ELR (cell line): ENCODE measurements at places on chromosomes 16 and 17.

DNA sequence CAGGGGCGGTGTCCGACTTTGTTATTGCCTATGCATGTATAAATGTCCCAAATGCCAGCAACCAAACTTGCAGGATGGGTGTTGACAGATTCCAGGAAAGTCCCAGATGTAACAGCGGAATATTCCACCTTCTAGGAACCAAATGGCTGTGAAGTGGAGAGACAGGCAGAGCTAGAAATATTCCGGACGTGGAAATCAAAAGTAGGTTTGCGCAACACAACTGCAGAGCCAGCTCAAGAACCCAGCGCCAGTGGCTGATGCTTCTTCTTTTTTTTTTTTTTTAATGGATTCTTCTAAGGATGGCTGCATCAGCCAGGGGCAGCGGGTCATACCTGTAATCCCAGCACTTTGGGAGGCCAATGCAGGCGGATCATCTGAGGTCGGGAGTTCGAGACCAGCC is 601.7 kb downstream of the MAF start:
- DNase-seq = no peak

DNA sequence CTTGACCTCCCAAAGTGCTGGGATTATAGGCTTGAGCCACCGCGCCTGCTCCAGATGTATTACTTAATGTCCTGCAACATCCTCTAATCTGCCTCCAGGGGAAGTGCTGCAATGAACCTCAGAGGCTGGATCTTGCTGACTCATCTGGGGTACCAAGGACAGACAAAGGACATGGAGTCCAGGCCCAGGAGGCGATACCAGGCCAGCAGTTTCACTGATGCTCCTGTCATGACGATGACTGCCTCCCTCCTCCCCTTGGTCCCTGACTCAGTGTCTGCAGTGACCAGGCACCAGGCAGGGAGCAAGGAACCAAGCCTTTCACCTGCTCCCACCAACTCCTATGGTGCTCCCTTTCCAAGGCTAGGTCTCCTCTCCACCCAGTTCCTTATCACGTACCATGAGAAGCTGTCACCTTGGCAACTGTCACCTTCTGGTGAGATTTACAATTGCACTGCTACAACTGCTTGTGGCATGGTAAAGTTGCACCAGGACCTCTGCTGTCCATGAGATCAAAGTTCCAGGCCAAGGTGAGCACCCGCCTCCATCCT is 21.6 kb upstream of the PHOSPHO1 start:
- DNase-seq = peak; percentile 65

DNA sequence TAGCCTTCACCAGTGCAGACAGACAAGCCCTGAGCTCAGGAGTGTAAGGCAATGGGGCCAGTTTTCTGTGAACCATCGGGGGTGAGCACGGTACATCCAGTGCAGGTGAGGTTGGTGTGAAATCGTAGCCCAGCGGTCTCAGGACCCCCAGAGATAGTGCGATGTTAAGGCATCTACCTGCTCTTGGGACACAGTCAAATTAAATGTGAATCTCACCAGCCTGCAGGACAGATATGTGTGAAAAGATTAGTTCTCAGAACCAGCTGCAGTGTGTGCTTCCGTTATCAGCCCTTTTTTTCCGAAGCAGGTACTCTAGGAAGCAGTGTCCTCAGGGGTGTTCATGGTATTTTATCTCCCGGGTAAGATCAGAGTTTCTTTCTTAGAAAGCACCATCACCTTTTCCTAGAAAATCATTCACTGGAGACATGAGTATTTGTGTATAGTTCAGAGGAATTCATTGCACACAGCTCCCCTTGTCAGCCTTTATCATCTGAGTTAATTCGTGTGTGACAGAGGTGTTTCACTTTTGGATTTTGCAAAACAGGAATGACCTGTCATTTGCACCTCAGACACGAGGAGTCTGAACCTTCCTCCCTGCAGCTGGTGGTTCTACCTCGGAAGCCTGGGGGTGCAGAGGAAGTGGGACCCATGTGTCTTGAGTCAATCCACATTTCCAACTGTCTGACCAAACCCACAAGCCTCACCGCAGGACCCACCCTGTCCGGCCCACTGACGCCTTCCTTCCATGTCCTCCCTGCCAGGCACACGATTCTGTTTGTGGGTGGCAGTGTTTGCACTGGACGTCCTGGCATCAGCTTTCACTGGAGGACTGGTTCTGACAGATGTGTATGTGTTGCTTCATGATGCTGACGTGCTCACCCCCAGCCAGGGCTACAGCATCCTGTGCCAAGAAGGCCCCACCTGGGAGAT is 107.8 kb downstream of the CLEC16A start:
- no peak for DNase-seq

DNA sequence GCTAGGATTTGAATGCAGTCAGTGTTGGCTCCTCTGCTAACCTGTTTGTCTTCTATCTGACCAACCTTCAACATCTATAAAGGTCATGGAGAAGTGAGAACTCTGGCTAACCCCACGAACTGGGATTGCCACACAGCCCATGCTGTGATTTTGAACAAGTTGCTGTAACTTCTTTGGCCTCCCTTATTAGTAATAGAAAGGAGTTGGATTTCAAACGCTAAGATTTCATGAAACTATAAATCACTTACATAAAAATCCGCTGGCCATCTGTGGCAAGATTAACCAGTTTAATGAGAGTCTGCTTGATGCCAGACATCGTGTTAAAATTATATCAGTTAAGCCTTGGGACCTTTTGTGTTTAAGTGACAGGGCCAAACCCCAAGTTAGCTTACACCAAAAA is 53.4 kb downstream of the HSD17B2 start:
- DNase-seq = no peak

DNA sequence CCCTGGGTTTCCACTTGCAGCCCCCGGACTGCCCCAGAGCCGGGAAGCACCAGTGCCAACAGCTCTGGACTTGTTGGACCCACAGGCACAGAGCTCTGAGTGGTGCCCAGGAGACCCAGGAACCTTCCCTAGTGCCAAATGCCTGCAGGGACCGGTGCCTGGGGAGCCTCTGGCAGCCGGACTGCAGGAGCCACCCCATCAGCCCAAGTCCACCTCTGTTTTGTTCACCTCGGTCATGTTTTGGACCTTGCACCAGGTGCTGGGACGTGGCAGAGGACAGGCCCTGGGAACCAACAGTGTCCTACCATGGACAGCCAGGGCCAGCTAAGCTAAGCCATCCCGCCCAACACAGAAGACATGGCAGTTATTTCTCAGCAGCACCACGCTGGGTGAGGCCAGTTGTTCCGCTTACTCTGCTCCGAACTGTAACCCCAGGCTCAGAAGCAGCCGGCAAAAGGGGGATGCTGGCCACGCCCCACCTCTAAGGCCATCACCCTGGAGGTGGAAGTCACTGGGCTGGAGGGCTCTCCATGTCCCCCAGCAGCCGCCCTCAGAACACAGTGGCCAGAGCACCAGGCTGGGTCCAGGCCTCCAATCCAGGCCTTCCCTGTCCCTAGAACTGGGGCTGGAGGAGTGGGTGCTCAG is 79.8 kb downstream of the AMFR start:
- DNase-seq = no peak

- DNase-seq = peak; percentile 86
Measured at GRCh38 chr16:23452572-23453337, at the start of gene COG7. COG7 (minus strand) TSS chr16:23453189; CDS start chr16:23452994, 195 bp downstream.

DNA sequence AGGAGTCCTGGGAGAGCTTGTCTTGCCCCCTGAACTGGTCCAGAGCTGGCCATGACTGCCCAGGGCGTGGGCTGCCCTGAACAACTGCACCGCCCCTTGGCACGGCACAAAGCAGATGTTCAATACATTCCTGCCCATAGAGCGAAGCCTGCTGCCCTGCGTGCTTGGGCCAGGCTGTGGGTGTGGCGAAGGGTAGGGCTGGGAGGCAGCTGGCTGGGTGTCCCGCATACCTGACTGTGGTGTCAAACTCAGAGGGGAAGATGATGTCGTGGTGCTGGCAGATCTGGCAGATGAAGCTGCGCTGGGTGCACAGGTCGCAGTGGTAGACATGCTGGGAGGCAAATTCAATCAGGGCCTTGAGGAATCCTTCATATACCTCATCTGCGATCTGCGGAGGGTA is 124.2 kb upstream of the SMURF2 start:
- no peak for DNase-seq

GRCh38 chr16:47644166-47644565 is 183.0 kb downstream of the PHKB start:
- DNase-seq = peak; percentile 79

DNA sequence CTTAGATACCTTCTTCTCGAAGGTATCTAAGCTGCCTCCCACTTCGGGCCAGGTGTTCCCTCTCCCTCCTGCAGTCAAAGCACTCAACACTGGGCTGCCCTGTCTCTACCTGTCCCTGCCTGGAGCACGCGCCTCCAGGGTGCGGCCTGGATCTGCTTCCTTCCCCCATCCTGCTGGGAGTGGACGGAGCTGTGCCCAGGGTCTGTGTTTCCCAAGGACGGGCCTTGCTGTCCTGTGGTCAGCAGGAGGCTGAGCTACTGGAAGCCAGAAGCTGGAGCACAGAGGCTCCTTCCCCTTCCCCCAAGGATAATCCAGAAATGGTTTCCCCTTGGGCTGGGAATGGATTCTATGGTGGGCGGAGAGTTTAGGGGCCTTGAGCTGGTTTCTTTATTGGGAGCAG is 16.7 kb downstream of the LLGL2 start:
- no peak for DNase-seq

DNA sequence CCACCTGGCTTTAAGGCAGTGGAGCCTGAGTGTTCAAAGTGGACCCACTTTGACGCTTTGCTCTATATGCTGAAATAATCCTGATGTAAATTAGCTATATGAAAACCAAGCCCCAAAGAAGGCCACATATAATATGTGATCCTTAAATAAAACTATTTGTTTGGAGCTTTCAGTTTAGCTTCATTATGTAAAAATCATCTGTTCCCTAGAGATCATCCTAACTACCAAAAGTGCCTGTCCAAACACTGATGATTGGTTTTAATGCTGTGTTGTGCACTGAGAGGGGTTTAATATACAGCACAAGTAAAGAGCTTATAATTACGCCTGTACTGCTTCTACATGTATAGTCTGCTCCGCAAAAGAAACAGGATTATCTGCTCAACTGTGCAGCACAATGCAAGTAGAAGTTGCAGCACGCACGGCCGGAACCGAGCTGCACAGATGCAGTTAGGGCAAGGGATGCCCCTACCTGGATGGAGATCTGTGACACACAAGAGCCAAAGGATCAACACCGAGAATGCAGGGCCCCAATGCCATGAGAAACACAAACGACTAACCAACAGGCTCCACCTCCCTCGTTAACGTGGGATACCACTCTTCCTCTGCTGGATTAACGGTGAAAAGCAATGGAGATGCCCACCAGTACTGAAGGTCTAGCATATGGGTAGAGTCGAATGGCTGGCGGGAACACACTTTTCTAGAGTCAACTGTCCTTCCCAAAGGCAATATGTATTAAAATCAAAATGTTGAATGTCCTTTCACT is 20.5 kb downstream of the USP7 start:
- no peak for DNase-seq

GRCh38 chr16:55660828-55661227 is 5.0 kb downstream of the SLC6A2 start:
- DNase-seq = no peak

DNA sequence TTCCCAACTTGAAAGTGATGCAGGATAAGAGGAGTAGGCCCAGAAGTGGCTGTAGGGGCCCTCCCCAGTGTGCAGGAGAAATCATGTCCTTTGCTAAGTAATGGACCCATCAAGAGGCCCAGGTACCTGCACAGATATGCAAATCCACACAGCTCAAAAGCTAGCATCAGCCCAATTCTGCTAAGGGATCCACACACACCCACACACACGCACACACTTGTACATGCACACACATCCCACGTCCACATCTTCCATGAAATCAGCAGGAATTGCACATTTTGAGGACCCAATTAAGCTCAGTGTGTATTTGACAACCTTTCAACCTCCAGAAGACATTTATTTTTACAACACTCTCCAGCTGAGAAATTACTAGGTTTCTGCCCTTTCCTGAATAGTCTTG is 184.8 kb downstream of the C16orf78 start:
- DNase-seq = no peak

- DNase-seq = peak; percentile 39
Measured at GRCh38 chr16:69131167-69131838, 1.1 kb downstream of the CHTF8 start.
